Stimulated activated CD4-positive, alpha-beta T cell treated with anti-CD3 and anti-CD28 coated beads, Interleukin-12 subunit alpha, Interleukin-12 subunit beta, amount 100 ng/mL, for 48 hours (primary cell): ENCODE measurements at places on chromosomes 11 and 22.

GRCh38 chr11:87422566-87422965 is 384.8 kb downstream of the TMEM135 start:
- DNase-seq, result no peak

- no peak for DNase-seq
Observed at GRCh38 chr22:37569009-37569920, 9.0 kb downstream of the CDC42EP1 start.

- DNase-seq, result no peak
Observed at GRCh38 chr11:7524462-7525235, 10.8 kb downstream of the PPFIBP2 start.

- no peak for DNase-seq
Observed at GRCh38 chr11:17683377-17684161, 35.8 kb upstream of the MYOD1 start.

DNA sequence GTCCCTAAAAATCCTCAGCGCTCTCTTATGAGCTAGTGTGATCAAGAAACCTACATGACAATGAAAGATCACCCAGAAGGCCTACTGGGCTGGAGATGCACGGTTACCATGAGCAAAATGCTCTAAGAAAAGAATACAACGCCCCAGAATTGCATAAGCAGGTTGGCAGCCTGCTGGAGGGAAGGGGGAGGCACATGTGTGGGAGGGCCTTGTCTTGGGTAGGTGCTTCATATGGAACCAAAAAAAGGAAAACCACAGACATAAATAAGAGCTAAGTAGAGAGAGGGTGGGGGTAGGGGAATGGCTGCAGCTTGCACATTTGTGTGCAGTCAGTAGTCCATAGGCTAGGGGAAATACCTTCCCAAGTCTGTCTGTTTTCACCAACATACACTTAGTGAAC is 2.8 kb downstream of the SIAE start:
- DNase-seq, result no peak

- no peak for DNase-seq
Observed at GRCh38 chr11:61610905-61611304, 30.0 kb upstream of the SYT7 start.

- DNase-seq, result no peak
Observed at GRCh38 chr11:69451289-69451688, 30.2 kb upstream of the LINC01488 start.

DNA sequence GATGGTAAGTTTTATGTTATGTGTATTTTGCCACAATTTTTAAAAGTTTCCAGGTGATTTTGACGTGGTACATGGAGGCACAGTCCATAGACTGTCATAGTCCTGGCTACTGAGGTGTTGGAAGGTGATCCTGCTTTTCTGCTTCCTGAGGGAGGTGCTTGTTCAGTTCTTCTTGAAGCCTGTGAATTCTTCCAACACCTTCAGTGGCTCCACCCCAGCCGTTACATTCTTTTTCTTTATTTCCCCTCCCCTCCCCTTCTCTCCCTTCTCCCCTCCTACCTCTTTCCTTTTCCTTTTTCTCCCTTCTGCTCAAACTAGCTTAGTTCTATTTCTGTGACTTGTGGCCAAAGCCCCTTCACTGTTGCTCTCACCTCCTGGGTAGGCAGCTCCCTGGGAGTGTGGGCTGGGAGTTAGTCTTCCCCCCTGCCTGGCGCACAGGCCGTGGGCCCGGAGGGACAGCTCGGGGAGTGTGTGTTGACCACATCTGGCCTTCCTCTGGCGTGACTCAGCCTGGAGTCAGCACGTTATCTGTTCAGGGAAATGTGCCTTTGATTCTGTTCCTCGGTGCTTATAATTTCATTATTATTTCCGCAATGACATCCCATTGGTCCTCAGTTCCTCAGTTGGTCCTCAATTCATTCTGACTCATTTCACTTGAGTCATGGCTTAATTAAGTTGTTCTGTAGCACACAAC is 566.2 kb downstream of the TBC1D22A start:
- DNase-seq, result no peak

GRCh38 chr11:126140201-126140925 is 71.1 kb downstream of the RPUSD4 start:
- DNase-seq, result no peak

GRCh38 chr22:46012881-46013281 is 35.9 kb upstream of the WNT7B start:
- no peak for DNase-seq

GRCh38 chr11:83835423-83835822 is 549.3 kb upstream of the CCDC90B start:
- no peak for DNase-seq

GRCh38 chr11:58900479-58901420 is 38.5 kb upstream of the GLYATL1 start:
- DNase-seq, result peak; percentile 17

DNA sequence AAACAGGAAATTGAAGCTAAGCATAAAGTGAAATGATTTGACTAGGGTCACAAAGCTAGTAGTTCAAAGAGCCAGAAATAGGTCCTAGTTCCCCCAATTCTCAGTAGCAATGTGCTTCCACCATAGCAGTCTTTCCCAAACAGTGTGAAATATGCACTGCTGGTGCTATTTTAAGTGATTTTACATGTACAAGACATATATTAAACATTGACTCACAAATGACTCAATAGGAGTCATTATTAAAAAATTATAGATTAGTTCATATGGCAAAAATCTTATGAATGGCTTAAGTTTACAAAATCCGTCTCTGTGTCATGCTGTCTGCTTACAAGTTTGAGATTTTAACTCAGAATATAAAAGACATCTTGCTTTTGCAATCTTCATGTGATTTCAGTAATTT is 21.4 kb downstream of the KIF18A start:
- no peak for DNase-seq

DNA sequence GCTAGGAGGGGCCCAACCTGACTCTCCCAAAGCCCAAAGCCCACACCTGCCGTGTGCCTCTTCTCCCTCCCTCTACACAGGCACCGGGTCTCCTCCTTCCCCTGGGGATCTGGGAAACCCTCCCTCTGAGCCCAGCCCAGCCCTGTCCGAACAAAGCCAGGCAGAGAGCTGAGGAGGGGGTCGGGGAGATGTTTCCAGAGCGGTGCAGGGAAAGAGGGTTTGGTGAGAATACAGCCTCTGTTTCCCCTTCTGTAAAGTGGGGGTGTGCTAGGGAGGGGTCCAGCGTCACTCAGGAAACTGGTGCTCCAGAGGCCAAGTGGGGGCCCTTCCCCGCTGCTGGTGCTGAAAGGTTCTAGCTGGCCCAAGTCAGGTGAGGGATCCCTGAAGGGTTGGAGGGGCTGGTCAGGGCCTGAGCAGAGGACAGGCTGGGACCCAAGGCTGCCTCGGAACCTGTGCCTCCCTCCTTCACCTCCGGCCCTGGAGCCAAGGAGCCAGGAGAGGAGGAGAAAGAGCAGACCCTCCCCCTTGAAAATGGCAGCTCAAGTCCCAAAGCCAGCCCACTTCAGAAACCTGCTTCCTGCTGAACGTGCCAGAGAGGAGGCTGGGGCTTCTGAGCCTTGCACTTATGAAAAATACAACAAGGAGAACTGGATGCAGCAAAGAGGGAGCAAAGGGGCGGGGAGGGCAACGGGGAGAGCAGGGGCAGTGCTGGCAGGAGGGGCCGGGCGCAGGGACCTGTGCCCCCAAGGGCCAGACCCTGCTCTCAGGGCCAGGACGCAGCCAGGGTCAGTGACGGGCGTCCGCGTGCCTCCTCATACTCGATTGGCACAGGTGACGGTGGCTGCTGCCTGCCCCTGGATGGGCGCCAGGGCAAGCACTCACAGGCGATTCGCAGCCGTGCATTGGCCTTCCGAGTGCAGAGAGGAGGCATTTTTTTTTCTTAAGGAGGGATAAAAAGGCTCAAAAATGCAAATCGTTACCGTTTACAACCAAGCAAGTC is 43.2 kb downstream of the MACROD1 start:
- DNase-seq, result no peak

GRCh38 chr11:95432714-95433503 is 201.9 kb upstream of the SESN3 start:
- DNase-seq, result no peak

DNA sequence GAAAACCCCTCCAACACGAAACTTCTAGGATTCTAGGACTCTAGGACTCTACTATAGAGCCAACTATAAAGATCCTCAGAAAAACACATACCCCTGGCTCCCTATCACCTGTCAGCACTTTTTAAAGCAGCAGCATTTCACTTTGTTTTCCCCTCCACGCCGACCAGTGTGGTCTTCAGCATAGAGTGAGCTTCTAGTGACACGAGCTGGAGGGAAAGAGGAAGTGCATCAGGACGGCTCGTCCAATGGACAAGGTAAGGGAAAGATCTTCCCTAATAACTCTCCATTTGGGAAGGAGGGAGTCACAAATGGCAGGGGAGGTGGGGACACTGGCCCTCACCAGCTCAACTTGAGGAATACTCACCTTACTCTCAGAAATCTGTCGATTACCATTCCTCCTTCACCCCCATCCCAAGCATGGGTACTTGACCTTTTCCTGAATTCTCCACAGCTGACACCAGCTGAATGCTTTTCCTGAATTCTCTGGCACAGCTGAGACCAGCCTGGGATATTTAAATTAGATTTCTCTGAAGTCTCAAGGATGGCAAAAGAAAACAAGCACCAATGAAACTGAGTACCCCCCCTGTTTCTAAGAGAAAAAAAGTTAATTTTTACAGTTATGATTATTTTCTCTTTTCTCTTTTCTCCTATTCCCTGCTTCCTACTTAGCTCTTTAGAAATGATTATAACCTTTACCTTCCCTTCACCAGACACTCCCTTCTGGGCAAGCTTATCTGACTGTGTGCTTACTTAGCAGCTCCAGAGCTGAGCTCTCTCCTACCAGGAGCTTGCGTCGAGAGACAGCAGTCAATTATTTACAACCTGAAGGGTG is 33.3 kb upstream of the NNMT start:
- no peak for DNase-seq

DNA sequence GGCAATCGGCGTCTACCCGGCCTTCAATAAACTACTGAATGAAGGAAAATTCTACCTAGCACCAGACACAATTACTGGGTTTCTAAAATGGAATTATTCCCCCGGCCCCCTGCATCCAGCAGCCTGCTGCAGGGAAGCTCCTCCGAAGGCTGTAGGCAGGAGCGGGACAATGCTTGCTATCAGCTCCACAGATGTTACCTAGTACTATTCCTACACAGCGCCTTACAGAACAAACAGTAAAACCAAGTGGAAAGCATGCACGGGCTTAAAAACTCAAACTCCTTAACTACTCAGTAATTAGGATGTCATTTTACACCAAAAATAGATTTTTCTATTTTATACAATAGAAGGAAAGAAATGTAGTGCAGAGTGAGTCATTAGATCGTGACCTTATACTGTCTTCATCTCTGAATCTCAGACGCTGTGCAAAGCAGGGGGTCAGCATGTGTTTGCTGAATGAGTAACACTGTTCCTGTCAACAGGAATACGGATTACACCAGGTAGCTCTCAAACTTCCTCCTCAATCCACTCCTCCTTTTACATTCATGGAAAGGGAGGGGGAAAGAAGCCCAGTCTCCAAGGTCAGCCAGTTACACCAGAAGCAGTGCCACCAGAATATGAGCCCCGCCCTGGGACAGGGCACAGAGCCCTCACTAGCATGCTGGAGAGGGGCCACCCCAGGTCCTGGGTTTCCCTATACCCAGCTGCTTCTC is 74.9 kb downstream of the PACSIN2 start:
- DNase-seq, result no peak

DNA sequence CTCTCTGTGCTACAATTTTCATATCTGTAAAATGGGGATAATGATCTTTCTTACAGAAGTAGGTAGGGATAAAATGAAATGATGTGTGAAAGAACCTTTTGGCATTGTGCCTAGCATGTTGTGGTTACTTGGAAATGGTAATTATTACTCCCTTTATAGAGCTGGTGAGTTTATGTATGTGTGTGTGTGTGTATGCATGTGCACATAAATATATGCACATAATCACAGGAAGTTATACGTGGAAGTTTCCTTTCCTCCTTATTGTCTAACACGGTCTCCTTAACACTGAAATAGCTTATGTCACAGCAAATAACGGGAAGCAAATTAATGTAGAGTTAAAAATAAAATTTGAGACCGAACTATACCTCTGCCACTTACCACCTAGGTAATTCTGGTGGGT is 163.7 kb upstream of the ZBED5 start:
- no peak for DNase-seq

DNA sequence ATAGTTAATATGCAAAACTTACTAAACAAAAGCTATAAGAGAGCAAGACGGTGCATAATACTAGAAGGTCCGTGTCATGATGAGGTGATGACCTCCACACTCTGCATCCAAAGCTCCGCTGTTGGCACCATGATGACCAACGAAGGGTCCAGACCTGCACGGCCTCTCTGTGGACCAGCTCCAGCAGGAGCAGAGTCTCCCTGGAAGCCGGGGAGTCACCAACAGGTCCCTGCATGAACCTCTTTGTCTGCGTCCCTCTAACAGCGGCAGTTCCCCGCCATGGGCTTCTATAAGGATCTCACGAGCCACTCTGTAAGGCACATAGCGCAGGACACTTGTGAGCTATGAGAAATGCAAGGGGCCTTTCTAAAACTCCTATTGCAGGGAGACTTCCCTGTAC is 517.3 kb downstream of the BRD1 start:
- no peak for DNase-seq

GRCh38 chr22:24727218-24727851 is 47.2 kb downstream of the PIWIL3 start:
- no peak for DNase-seq

DNA sequence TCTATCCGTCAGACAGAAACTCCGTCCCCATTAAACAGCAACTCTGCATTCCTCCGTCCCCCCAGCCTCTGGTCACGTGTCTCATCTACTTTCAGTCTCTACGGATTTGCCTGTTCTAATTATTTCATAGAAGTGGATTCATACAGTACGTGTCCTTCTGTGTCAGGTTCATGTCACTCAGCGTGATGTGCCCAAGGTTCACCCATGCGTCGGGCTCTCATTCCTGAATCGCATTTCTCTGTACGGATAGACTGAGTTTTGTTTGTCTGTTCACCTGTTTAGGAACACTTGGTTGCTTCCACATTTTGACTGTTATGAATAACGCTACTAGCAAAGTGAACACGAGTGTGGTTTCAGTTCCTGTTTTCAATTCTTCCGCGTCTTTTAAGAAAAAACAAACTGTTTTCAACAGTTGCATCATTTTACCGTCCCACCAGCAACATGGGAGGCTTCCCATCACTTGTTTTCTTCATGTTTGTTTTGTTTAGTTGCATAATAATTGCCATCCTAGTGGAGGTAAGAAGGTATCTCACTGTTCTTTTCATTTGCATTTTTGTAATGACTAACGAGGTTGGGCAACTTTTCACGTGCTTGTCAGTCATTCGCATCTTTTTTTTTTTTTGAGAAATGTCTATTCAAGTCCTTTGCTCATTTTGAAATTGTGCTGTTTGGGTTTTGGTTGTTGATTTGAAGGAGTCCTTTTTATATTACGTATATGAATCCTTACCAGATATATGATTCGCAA is 8.9 kb upstream of the NLRP6 start:
- DNase-seq, result no peak

- DNase-seq, result no peak
Observed at GRCh38 chr11:117230999-117231841, 653 bp downstream of the PCSK7 start.
